LHCN-M2 (cell line): ENCODE measurements at places on chromosomes 12 and 14.

- peak; percentile 30 for DNase-seq
These were observed 39.4 kb downstream of the RPS29 start for GRCh38 chr14:49546766-49547165.

- peak; percentile 62 for DNase-seq
These were observed 101.0 kb downstream of the BEGAIN start for GRCh38 chr14:100486025-100486828.

DNA sequence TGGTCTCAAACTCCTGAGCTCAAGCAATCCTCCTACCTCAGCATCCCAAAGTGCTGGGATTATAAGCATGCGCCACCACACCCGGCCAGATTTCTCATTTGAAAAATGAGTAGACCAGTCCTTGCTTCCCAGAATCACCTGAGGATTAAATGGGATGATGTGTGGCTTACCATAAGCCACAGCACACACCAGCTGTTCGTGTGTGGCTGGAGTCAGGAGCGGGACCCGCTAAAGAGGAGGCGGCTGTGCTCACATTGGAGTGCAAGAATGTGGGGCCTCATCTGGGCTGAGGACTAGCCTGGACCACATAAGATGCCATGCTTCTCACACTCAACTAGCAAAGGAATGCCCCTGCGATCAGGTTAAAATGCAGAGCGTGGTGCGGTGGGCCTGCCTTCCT lies 6.7 kb upstream of the ALDH2 start:
- DNase-seq: peak; percentile 61

- DNase-seq: no peak
These were observed 239.8 kb downstream of the CACNA1C start for GRCh38 chr12:2292560-2292959.

GRCh38 chr14:63342371-63342770 lies 23.6 kb upstream of the GPHB5 start:
- peak; percentile 2 for DNase-seq

GRCh38 chr14:95953111-95953724 lies 76.6 kb downstream of the TUNAR start:
- DNase-seq: no peak

- no peak for DNase-seq
These were observed 15.1 kb downstream of the APPL2 start for GRCh38 chr12:105220929-105221290.
